ENCODE measurements at places on chromosomes 3 and 15.

DNA sequence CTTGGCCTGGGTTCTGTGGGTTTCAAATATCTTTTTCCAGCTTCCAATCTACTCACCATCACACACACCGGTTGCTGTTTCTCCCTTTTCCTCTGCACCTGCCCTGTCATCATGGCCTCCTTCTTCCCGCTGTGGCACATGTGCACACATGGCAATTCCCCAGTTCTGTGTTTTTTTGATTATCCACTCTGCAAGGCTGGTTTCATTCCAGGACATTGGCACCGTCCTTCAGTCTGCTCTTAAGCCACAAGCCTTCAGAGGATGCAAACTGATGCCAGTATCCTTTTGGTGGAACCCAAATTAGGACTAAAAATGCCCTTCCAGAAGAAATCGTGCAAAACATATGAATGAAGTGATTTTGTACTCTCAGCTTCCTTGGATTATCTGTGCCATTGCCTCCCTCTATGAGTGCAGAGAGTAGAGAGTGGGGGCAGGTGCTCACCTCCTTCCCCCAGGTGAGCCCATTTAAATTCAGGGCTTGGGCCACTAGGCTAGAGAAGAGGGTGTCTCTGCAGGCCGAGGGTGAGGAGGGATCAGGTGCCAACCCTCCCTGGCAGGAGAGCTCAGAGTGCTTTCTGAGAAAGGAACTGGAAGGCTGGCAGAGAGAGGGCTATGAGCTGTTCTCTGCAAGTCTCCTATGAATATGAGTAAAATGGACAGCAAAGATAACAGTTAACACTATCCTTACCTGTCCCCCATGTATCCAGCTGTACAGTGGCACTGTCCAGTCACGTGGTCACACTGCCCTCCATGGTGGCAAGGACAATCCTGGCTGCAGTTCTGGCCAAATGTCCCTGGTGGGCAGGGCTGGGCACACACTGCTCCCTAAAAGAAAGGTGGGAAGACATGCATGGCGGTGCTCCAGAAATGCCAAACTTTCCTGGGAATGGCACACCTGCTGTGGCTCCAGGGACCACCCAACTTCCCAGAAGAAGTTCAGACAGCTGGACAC is 100.8 kb downstream of the RAB11A start:
- DNase-seq = no peak

- no peak for DNase-seq
These were observed 81.7 kb downstream of the SMAD6 start for GRCh38 chr15:66783725-66784124.

DNA sequence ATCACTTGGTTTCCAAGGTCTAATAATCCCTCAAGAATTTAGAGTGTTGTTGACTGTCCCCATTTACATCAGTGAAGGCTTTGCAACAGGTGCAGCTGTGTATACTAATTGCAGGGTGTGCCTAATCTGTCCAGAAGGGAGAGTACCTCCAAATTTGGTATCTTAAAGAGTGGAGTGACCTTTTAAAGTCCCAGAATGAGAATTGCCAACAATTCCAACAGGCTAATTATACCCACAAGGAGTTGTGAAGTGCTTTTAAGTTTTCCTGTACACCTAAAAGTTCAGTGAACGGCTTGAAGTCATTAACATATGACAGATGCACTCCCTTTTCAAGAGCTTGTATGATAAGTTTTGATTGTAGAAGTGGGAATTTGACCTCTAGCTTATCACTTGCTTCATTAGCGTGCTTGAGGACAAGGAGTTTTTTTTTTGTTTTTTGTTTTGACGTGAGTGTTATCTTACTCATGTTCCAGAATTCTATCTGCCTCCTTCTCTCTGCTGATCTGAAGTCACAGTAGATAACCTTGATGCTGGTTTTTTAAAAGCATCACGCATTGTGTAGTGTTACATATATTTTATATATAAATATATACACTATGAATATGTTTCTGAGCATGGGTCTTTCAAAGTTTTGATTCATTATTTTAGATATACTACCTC is 26.3 kb downstream of the CDIN1 start:
- no peak for DNase-seq

DNA sequence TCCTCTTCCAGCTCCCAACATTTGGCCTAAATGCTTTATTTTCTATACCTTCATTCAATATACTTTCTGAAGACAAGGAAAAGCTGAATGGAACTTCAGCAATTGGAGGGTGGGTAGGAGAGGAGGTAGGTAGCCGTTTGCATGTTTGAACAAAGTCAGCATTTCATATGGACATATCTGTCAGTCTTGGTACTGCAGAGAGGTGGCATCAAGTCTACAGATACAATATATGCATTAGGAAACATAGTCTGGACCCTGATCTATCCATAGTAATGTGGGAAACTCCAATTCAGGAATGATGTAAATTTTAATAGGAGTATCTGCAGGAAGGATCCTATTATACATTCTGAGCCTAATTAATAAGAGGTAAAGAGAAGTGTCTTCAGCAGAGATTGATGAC is 526.4 kb downstream of the MECOM start:
- no peak for DNase-seq

DNA sequence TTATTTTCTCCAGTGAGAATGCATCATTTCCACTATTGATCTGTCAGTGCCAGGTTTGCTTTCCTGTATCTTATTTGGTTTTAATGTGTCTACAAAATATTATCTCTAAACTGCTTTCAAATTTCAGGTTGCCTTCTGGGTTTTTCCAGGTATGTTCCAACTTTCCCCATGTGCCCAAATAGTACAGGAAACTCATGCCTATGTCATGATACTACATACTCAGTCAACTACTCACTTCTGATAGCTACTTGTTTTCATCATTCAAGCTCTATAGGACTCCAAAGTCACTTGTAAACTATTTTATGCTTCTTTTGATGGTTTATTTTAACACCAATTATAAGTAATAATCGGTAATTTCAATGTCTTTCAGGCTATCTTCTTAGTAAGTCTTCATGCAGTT is 134.8 kb upstream of the TTC14 start:
- DNase-seq = no peak

DNA sequence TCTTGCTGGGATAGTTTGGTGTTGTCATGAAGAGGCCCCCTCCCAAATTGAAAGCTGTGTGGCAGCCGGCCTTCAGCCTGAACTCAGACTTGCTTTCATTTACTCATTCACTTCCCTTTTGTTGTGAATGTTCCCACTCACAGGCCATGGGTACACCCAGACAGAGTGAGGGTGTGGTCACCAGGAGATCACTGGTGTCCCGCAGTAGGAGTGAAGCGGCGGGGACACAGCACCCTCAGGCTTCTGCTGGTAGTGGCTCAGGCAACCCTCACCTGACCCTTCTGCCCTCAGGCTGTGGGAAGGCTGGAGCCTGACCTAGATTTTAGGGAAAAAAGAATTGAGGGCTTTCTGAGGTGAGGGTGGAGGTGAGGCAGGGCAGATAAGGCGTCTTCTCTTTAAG is 244.4 kb downstream of the SOX2 start:
- DNase-seq = no peak

DNA sequence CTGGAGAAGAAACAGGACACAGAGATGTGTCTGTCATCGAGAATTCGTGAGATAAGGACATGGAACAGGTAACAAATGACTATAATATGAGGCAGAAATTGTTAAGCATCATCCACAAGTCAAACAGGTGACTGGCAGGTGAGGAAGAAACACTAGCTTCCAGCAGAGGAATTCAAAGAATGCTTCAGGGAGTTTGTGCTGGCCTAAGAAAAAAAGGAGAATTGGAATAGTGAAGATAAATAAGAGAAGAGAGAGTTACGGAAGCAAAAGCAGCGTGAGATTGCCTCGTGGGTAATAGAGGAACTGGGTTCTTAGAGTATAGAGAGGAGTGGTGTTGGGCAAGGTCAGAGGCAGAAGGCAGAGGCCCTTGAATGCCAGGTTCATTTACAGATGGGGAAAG is 22.9 kb upstream of the FGF12 start:
- no peak for DNase-seq

DNA sequence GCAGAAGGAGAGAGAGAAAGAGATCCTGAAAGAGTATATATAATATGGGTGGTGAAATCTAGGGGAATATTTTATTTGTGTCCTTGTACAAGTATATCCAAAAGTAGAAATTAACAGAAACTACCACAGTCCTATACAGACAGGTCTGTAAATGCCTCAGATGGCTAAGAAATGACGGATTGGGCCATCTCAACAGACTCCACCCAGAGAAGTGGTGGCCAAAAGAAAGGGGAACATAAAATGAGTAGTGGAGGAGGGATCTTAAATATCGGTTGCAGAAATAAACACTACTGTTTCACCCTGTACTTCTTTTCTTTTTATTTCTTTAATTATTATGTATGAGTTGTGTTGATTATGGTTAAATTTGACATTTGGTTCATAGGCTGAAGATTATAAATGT is 47.7 kb downstream of the CCR3 start:
- DNase-seq = no peak

DNA sequence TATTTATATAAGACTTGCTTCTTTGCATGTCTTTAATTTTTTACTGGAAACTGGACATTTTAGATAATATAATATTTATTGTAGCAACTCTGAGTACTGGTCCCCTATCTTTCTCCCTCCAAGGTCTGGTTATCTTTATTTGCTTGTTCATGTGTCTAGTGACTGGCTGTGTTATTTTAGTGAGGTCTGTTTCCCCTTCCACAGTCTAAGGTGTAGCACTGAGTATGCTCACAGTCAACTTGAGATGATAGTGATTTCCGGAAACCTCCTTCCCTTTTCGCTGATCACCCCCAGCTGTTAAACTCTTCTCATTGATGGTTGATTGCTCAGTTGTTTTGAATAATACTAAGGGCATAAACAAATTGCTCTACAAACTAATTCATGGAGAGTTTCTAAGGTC is 37.0 kb downstream of the PCNP start:
- DNase-seq = no peak

GRCh38 chr15:32864841-32865240 is 147.0 kb downstream of the GREM1 start:
- DNase-seq = no peak

DNA sequence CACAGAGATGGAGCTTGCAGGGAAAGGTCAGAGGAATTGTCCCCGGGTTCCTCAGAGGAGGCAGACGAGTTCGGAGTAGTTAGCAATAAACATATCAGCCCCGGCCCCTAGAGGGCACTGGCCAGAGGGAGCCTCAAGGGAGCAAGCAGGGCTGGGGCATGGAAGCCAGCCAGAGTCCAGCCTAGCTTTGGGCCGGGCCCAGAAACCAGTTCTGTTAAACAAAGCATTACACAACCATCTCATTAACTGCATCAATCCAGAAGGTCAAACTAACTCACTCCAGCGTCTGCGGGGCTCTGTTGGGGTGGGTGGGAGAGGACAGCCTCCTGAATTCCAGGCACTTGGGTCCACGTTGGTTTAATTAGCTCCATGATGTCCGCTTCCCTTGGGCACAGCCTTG is 41.0 kb upstream of the IREB2 start:
- no peak for DNase-seq

- DNase-seq = no peak
These were observed 239.3 kb upstream of the ZNF717 start for GRCh38 chr3:76024640-76025039.

DNA sequence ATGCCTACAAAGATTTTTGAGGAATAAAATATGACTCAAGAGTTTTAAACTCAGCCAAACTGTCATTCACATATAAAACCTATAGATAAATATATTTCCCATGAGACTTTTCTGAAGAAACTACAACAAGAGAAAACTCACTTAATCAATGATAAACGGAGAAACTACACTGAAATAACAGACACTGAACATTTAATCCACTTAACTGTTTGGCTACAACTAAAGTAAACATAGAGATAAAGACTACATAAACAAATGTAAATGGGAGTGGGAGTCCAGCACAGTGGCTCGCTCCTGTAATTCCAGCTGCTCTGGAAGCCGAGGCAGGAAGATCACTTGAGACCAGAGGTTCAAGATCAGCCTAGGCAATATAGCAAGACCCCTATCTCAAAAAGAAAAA is 79.2 kb downstream of the MEX3B start:
- DNase-seq = no peak

- DNase-seq = no peak
These were observed 88.9 kb upstream of the CBLB start for GRCh38 chr3:105957722-105958121.

DNA sequence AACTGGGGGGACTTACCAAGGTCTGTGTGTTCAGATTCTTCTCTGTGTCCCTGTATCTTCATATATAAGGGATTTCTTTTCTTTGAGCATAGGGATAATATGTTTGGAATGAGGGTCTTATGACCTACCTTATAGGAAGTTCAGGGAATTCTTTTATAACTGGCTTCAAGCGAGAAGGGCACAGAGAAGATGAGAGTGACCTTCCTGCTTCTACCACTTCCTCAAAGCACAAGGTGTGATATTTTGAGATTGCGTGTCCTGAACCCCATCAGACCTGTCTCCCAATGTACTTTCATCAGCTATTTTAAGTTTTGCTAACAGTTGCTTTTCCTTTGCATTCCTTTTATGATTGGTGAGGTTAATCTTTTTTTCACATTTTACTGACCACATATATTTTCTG is 3.1 kb upstream of the PSMD6 start:
- no peak for DNase-seq

All from effector CD4-positive, alpha-beta T cell (primary cell).